ENCODE measurements at places on chromosomes 4 and X.
A peak's percentile ranks its signal among the peaks of the same experiment; 100 is the strongest.

GRCh38 chr4:94507708-94508107 is 56.0 kb downstream of the PDLIM5 start:
- DNase-seq, result no peak

DNA sequence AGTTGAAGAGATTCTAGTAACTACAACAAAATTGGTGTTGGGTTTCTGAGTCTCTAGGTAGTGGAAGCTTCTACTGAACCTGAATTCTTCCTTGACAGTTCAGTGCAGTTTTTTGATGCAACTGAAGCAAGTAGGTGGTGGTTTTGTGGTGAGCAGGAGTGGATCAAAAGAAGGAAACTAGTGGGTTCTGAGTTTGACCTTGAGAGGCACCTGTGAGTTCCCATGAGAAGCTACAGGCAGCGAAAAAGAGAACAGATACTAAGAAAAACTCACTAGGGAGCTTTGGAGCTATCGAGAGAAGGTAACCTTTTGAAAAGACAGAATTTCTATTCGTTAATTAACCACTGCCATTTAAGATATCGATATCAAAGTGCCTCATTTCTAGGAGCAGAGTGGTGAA is 145.2 kb downstream of the PDHA2 start:
- DNase-seq, result no peak

DNA sequence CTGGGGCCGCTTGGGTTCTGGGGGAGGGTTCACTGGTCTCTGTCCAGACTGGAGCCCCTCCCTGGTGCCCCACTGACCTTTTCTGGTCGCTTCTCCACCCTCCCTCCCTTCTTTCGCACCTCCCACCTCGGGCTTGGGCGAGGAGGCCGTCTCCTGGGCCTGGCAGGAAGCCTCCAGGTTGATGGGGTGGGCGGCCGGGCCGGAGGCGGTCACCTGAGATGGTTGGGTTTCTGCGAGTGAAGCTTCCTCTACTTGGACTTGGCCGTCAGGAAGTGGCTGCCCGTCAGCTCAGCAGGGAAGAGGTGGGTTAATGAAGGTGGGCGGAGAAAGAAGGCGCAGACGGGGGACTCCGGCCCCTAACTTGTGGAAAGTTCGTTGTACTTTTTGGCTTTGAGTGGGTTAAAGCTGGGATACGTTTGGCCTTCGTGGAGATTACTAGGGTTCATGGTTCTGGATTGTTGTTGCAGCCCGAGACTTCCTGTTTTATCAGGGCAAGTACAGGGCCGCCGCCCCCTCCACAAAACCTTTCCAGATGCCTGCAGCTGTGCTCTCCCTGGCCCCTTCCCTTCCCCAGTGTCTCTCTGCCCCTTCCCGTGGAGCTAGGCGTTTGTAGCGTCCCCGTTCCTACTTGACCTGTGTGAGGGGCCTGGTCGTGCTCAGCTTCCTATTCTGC is 1.2 kb downstream of the AKAP17A start:
- no peak for DNase-seq

GRCh38 chr4:114108869-114109268 is 129.4 kb upstream of the ARSJ start:
- DNase-seq, result no peak

DNA sequence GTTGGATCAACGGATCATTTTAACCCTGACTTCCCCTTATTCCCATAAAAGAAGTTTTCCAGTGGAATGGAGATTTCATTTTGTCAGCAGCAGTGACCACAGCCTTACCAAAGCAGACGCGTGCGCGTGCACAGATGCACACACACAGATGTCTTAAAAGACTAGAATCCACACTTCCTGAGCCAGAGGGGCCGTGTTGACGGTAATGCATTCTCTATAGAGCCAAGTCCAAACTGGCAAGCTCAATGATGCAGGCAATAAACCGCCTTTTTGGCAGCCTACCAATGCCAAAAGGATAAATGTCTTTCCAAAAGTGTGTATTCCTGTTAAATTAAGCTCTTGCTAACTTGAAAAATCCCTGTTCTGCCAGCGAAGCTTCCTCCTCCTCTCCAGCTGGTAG is 18.8 kb upstream of the CLDN34 start:
- no peak for DNase-seq

- no peak for DNase-seq
Measured at GRCh38 chrX:48802905-48803200, 986 bp downstream of the HDAC6 start.

DNA sequence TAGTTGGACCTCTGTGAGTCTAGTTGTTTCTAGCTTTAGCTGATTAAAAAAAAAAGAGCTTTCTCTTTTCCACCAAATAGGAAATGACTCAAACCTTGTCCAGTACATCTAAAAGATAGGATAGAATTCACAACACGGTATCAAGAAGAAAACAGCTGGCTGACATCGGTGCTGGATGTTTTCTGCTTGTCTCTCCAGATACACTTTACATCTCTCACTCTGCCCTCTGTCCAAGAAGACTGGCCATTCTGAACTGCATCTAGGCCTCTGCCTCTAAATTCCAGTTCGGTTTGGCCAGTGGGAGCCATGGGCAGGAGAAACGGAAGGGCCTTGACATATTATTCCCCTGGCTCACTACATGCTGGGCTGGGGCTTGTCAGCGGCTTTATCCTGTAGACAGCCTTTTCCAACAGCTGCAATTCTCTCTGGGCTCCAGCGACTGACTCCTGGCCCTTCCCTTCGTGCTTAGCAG is 57.3 kb upstream of the SHISA3 start:
- DNase-seq, result peak; percentile 79

DNA sequence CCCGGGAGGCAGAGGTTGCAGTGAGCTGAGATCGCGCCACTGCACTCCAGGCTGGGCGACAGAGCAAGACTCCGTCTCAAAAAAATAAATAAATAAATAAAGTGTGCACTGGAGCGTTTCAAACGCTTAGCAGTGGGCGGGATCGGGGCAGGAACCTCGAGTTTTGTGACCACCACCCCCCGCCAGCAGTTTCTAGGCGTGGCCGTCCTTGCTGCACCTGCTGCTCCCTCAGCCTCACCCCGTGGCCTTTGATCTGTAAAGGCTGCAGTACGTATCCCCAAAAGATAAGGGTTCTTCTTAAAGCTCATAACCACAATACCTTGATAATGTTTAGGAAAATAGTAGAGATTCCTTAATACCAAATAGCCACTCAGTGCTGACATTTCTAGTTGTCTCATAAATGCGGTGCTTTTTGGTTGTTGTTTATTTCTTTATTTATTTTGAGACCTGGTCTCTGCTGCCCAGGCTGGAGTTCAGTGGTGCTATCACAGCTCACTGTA is 33.2 kb downstream of the PCGF3 start:
- DNase-seq, result no peak

- DNase-seq, result no peak
Measured at GRCh38 chr4:74524985-74525384, 80.0 kb downstream of the AREG start.

- DNase-seq, result no peak
Measured at GRCh38 chrX:38999967-39000745, 198.9 kb downstream of the MID1IP1 start.

- no peak for DNase-seq
Measured at GRCh38 chrX:136028383-136028984, 43.2 kb downstream of the SLC9A6 start.

DNA sequence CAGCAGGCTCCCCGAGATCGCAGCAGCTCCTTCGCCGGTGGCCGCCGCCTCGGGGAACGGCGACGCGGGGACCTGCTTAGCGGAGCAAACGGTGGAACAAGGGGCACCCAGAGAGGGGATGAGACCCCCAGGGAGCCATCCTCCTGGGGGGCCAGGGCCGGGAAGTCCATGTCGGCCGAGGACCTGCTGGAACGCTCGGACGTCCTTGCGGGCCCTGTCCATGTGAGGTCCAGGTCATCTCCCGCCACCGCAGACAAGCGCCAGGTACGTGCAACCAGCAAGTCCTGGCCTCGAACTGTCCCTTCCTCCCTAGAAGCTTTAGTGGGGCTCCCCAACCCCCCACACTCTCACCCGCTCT is 156.3 kb downstream of the SOWAHB start:
- DNase-seq, result no peak

DNA sequence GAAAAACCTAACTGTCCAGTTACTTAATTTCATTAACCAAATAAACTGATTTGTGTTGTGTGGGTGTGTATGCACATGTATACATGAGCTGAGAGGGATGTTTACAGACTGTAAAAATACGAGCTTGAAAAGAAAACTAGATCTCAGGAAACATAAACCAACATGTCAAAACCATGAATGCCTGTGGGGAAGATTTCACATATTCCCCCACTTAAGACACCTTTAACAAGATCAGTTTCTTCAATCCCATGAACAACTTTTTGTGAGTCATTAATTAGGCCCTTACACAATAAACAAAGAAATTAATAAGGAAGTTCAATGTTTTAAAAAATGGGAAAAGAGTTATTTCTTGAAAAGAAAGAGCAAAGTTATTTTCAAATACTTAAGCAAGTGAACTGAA is 170.8 kb downstream of the ZNF674 start:
- no peak for DNase-seq

DNA sequence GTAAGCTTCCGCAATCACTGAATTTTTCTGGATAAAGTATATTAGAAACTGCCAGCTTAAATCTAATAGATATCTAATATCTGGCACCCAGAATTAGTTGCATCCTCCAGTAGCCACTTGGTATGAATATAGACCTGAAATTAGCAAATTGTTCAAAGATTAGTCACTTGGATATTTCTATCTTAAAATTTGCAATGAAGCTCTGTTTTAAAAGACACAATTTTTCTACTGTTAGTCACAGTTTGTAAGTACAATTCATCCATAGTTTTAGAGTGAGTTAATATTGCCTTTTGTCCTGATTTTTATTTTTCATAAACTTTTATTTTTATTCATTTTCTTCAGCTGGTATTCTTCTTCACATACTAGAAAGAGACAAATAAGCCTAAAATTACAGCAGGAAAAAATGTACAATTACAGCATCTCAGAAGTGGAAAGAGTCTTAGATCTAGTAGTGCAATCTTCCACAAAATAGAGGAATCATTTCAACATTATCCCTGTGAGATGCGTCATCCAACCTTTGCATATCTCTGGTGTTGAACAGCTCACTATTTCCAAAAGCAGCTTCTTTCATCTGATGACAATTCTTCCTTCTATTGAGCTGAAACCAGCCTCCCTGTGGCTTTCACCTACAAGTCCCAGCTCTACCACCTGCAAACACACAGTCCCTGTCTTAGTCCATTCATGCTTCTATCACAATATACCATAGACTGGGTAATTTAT is 190.0 kb upstream of the AR start:
- no peak for DNase-seq

DNA sequence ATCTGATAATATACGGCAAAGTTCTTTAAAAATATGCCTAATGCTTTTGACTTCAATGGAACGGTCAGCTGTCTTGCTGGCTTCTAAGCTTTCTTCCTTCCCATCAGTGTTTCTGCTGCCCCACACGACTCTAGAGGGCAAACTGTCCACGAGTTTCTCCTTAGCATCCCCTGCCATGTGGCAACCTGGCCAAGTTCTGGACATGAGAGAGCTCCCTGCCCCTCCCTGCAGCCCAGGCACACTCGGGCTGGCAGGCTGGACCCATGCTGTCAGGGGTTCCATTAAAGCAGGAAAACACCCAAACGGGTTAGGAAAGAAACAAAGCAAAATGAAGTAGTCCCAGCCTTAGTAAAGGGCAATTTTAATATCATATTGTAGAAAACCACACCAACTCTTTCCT is 38.8 kb downstream of the KDR start:
- no peak for DNase-seq

DNA sequence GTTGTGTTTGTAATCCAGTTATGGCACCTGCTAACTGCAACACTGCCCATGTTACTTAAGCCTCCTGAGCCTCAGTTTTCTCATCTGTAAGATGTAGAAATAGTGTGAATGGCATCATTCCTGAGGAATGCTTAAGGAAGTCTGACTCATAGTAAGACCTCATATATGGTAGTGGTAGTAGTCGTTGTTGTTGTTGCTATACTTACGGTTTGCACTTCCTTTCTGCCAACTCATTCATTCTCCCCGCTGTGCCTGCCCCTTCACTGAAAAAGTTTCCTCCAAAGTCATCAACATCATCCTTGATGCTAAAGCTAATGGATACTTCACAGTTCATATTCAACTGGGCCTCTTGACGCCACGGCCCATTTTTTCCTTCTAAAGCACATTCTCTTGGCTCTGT is 54.2 kb upstream of the SPANXN3 start:
- DNase-seq, result no peak

GRCh38 chr4:85713005-85713404 is 238.1 kb downstream of the ARHGAP24 start:
- DNase-seq, result no peak

GRCh38 chr4:76568262-76568661 is 133.2 kb downstream of the SHROOM3 start:
- no peak for DNase-seq

DNA sequence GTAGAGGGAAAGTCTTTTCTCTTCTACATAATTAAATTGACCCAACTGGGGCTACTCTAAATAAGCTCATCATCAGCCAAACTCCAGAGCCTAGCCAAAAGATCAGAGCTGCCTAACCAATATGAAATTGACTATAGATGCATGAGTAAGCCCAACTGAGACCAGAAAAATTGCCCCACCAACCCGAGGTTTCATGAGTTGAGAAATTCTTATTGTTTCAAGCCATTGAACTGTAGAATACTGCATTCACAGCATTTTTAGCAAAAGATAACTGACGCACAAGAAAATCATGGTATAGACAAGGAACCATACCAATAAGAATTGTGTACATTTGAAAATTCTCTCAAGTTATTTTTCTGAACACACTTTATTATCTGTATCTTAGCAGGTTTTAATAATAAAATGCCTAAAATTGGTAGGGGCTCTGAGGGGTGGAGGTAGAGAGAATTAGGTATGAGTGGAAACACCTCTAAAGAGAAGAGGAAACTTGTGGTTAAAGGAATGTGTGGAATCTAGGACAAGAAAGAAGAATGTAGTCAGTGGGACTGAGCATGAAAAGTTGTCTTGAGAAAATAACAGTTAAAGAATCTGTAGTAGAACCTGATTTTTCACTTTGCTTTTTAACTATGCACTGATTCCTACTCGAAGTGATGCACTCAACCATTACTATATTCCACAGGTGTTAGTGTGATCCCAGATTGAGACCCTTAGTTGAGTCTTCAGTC is 200.9 kb upstream of the PPP1R2C start:
- DNase-seq, result no peak

GRCh38 chr4:184385705-184386141 is 88.6 kb downstream of the IRF2 start:
- DNase-seq, result no peak

- no peak for DNase-seq
Measured at GRCh38 chr4:105014635-105015034, 132.0 kb upstream of the TET2 start.

DNA sequence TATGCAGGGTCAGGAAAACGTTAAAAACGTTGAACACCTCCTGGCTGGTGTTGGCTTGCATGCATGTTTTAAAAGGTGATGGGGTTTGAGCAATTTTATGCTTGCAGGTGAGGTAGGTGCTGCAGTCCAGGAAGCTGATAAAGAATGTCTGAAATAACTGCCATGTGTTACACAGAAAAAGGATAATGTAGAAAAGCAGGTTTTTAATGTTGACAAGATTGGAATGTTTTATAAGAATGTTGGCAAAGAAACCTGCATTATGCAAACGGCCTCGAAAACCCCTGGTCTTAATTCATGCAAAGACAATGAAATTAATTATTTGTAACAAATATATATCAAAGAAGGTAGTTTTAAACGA is 723.7 kb upstream of the AGA start:
- DNase-seq, result no peak

- no peak for DNase-seq
Measured at GRCh38 chrX:23788946-23789345, 6.0 kb downstream of the SAT1 start.

- DNase-seq, result no peak
Measured at GRCh38 chr4:166895771-166896170, 338.5 kb downstream of the SPOCK3 start.

Data from Right ventricle myocardium inferior (tissue), 1 donor.